ENCODE measurements at places on chromosomes 5 and 9.

- DNase-seq, result peak; percentile 58
Observed at GRCh38 chr5:149837680-149838269, 106.8 kb downstream of the PDE6A start.

DNA sequence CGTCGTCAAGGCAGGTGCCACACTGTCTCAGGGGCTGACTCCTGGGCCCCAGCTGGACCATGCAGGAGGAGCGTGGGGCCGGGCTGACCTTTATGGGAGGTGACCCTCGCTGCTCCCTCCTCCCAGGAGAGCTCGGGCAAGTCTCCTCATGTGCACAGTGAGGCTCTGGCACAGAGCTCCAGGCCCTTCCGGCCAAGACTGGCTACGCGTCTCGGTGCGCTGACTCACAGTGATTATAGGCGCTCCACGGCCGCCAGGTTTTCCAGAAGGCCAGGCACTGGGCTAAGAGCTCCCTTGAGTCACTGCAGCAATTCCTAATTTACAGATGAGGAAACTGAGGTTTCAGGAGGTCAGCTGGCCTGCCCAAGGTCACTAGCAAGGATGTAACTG is 47.4 kb downstream of the VAV2 start:
- DNase-seq, result no peak

DNA sequence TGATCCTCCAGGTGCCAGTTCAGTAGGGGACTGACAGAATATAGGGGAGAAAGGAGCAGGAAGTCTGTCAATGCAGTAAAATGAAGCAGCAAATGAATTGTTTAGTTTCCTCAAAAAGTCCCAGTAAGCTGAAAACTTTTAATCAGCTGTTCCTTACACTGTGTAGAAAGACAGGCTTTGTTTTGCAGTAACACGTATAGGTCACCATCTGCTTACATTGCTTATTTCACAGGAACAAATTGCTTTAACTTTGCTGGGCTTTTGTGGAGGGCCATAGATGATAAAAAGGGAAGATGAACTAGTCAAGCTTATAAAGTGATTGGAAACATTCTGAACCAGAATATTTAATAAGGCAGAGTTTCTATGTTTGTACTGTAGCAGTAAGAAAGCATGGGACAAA is 331.3 kb upstream of the RFX3 start:
- no peak for DNase-seq

GRCh38 chr5:19920761-19921160 is 67.2 kb downstream of the CDH18 start:
- no peak for DNase-seq

DNA sequence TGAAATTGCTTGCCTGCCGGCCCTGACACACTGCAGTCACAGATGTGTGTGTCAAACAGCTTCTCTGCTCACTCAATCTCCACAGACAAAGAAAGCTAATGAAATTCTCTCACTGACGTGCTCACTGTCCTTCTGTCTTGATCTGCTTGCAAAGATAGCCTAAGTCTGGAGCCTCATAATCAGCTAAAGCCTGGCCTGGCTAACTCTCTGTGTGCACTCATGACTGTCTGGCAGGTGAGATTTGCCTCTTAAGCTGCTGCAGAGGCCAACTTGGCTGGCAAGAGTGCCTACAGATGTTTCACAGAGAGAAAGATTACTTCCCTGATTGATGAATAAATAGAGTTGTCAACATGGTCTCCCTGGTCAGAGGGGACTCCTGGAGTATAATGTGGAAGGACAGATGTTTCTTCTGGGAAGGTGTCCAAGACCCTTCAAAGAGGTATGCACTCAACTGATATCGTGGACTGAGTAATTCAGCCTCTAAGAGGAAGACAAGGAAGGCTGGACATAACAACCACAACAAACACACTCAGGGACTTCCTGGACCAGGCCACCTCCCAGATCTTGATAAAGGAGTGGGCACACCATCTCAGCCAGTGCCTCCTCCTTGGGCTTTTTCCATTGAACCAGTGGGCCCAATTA is 362.0 kb downstream of the SPOCK1 start:
- DNase-seq, result no peak

- no peak for DNase-seq
Observed at GRCh38 chr5:54109626-54110330, 200.6 kb downstream of the ARL15 start.

DNA sequence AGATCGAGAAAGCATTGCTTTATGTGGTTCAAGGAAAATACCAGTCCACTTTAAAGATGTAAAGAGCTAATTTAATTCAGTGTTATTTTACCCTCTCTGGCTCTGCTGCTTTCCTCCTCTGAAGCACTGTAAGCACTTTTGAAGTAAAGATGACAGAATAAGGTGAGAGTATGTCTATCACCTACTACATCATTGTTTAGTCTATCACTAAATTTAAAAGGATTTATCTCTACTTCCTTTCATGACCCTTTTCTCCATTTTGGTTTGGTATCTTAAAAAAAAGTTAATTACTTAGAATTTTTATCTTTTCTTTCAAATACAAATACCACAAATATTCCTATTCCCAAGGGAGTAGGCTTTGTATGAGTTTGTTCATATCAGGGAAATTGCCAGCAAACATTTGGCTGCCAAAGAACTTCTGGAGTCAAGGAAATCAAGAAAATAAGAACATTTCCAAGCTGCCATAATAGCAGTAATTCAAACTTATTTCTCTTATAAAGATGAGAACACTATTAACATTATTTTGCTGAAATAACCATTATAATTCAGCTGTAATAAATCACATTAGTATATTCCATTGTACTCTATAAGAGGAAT is 77.8 kb downstream of the SLC38A9 start:
- DNase-seq, result peak; percentile 52

GRCh38 chr9:86749161-86749893 is 198.0 kb downstream of the GAS1 start:
- DNase-seq, result no peak

- DNase-seq, result no peak
Observed at GRCh38 chr9:18976221-18976708, 56.7 kb downstream of the SAXO1 start.

- DNase-seq, result no peak
Observed at GRCh38 chr5:95878417-95879323, 56.1 kb upstream of the GLRX start.

DNA sequence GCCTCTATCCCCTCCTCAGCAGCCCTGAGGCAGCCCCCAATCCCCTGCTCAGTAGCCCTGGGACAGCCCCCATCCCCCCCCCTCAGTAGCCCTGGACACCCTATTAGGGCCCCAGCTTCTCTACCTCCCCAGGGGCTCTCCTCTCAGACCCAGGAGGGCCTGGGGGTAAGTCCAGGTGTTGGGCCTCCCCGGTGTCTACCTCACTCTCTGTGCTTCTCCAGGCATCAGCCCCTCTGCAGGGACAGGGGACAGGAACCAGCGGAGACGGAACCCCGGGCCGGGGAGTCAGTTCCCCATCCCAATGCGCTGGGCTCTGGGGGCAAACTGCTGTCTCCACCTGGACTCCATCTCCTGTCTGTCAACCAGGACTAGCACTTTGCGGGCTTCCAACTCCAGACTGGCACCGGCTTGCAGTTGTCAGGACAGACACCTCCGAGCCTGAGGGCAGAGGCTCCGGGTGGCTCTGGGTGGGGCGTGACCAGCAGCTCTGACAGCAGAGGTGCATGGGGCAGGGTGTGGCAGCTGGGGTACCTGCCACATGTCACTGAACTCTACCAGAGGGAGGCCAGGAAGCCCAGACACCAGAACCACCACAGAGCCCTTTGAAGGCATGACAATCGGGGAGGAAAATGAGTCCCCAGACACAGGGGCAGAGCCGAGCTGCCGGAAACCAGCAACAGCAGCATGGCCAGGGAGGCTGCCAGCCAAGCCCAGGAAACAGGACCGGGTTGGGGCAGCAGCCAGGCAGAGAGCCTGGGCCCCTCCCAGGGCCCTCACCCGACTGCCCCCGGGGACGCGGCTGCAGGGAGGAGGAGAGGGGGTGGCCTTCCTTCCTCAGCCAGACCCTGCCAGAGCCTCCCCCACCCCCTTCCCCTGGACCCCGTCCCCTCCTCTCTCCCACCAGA is 17.7 kb upstream of the UBAC1 start:
- no peak for DNase-seq

DNA sequence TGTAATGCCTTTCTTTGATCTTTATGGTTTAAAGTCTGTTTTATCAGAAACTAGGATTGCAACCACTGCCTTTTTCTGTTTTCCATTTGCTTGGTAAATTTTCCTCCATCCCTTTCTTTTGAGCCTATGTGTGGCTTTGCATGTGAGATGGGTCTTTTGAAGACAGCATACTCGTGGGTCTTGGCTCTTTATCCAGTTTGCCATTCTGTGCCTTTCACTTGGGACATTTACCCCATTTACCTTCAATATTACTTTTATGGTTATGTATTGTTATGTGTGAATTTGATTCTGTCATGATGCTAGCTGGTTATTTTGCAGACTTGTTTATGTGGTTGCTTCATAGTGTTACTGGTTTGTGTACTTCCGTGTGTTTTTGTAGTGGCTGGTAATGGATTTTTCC is 59.2 kb downstream of the YTHDC2 start:
- DNase-seq, result no peak

GRCh38 chr5:34555699-34556508 is 100.2 kb upstream of the RAI14 start:
- DNase-seq, result no peak

DNA sequence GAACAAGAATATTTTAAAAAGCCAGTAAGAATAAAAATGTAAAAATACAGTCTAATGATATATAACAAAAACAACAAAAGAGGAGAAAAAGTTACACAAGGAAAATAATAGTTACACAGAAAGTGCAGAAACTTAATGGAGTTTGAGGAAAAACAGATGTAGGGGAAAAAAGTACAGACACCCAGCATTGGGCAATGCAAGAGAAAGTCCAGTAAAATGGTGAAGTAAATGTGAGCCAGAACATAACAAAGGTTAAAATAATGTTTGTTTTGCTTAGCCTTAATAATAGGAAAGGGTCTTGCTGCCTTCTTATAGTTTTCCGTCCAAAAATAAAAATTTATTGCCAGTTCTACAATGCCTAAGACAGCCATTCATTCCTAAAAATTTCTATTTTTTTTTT is 364.2 kb downstream of the NNT start:
- DNase-seq, result peak; percentile 11

GRCh38 chr9:32500768-32501167 is 25.2 kb downstream of the RIGI start:
- DNase-seq, result peak; percentile 11

- DNase-seq, result no peak
Observed at GRCh38 chr5:113617191-113617796, 103.8 kb downstream of the YTHDC2 start.

GRCh38 chr9:13446286-13446937 is 166.9 kb upstream of the MPDZ start:
- no peak for DNase-seq

DNA sequence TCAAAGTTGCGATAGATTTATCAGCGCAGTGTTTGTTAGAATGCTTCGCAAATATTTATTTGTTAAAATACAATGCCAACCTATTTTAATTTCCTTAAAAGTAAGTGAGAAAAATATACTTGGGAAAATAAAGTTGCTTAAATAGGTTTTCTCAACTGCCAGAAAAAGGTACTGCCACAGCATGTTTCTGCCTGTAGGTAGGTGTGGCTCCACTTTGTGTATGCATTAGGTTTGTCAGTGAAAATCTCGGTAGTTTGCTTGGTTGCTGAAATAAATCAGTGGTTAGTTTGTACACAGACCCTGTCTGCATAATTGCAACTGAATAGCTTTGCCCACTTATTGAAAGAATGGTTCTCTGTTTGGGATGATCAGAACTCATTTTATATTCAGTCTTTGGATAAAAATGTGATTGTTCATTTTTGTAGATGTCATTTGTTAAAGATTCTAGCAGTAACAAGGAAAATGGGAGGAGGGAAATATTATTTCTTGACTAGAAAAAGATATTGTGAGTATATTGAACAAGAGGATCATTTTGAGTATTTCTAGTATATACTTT is 25.7 kb downstream of the C9orf85 start:
- DNase-seq, result no peak

- peak; percentile 80 for DNase-seq
Observed at GRCh38 chr5:154077696-154078095, 38.9 kb downstream of the MFAP3 start.

- no peak for DNase-seq
Observed at GRCh38 chr5:133444711-133445110, 167.6 kb downstream of the FSTL4 start.

- peak; percentile 39 for DNase-seq
Observed at GRCh38 chr5:91219803-91220371, 163.2 kb downstream of the ARRDC3 start.

DNA sequence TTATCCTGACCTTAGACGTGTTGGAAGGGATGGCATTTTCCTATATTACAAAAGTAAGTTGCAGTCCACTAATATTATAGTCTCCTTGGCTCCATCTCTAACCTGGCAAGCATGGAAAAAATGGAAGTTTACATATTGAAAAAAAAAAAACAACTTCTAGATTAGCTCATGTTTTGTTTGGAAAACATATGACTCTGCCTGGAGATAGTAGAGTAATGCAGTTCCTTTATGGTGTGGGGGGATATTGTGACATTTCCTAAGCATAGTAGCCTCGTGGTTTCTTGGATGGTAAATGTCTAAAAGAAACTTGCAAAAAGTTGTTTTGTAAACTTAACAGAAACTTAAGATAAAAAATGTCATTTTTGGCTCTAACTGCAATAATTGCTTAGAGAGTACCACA is 244.4 kb upstream of the FBXL7 start:
- no peak for DNase-seq

DNA sequence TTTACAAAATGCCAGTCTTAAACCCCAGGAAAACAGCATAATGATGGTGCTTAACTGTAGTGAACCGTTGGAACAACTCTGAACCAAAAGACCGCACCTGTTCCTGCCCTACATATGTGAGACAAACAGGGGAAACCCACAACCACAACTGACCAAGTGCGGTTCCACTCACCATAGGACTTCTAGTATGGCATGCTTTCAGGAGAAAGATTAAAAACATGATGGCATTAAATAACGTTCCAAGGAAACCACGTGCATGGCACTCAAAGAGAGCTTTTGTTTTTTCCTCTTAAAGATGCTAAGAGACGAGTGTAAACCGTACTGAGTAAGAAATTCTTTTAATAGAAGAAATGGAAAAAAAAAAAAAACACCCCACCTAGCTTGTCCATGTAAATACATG is 119.8 kb downstream of the SSBP2 start:
- DNase-seq, result no peak

DNA sequence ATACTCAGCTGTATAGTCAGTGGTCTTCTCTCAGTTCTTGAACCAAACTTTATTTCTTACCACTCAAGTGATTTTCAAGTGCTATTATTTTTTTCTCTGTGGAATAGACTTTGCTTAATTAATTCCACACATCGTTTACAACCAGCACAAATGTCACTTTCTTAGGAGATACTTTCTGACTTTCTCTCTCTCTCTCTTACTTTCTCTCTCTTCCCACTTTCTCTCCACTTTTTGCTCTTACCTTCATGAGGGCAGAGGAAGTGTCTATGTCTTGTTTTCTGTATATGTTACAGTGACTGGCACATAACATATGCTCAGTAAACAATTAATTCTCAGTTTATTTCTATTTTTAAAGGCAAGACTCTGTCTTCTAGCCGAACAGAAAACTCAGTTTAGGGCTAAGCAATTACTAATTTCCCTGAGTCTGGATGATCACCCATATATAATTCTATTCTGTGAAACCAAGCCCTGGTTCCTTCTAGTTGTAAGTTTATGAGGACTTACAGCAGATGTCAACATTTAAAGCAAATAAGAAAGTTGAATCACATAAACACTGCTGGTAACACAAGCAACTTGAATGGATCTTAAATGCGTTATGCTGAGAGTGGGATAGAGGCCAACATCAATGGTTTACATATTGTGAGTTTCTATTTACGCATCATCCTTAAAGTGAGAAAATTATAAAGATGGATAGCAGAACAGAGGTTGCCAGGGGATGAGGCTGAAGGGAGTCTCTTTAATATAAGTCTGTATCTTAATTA is 791.4 kb downstream of the MTRR start:
- DNase-seq, result no peak

- DNase-seq, result no peak
Observed at GRCh38 chr5:141826674-141827073, 51.5 kb downstream of the PCDH1 start.

Data from foreskin fibroblast (primary cell).